Hepatocyte (in vitro differentiated cells): ENCODE measurements at places on chromosomes 12 and 14.

DNA sequence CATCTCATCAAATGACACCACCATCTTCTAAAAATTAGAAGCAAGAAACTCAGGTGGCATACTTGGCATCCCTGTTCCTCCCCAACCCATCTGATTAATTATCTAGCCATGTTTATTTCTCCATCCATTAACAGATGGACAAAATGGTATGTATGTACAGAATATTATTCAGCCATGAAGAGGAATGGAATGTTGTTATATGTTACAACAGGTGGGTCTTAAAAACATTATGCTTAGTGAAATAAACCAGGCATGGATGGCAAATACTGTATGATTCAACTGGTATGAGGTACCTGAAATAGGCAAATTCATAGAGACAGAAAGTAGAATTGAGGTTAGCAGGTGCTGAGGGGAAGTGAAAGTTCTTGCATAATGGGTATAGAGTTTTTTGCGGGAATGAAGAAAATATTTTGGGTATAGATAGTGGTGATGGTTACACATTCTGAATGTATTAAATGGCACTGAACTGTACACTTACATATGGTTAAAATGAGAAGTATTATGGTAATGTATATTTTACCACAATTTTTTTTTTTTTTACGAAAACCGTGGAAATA is 17.5 kb downstream of the YY1 start:
- no peak for DNase-seq

DNA sequence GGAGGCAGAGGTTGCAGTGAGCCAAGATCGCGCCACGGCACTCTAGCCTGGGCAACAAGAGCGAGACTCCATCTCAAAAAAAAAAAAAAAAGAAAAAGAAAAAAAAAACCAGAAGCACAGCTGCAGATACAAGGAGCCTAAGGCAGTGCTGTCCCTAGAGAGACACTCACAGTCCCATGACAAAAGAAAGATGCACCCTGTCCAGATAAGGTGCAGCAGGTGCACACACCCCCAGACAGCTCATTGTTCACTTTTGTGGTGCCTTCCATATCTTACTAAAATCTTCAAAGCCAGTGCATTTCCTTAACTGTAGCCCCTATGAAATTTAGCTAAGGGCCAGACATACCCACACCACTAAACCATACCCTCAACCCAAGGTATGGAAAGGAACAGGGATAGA is 7.7 kb upstream of the NRL start:
- no peak for DNase-seq

DNA sequence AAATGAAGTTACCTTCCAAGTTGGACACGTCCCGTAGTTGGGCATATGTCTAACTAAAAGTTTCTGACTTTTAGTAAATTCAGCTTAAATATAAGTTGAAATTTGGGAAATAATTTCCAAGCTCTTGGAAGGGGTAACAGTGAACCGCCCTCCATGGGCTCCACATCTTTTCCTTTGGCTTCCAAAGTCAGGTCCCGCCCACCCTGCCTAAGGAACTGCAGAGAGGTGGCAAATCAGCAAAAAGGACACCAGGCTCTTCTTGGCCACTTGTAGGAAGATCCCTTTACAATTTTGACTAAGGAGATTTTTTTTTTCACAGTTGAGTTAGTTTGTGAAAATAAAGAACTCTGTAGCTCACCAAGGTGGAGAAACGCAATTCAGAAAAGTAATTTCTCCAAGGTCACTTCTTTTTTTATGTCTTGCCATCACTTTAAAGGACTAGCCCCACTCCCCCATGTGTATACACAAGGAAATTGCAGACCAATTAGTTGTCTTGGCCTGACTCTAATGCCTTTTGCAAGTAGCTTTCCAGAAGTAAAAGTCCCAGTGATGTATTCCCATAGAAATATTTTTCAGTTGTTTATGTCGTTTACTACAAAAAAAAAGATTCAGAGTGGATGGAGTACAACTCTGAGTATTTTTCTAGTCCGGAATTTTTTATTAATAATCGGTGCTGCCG is 181.2 kb downstream of the PELI2 start:
- no peak for DNase-seq

DNA sequence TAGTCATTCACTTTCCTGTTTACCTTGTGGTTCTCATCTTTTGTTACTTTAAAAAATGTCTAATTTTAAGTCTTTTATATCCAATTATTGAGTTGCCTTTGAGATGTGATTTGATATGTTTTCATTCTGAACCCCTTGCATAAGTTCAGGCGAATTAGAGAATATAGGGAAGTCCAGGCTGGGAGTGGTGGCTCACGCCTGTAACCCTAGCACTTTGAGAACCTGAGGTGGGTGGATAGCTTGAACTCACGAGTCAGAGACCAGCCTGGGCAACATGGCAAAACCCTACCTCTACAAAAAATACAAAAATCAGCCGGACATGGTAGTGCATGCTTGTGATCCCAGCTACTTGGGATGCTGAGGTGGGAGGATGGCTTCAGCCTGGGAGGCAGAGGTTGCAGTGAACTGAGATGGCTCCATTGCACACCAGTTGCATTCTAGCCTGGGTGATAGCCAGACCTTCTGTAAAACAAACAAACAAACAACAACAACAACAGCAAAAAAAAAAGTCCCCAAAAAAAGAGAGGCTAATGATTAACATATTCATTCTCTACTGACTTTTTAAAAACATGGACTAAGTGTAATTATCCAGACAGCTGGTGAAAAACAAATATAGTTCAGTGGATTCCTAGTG is 451.1 kb upstream of the RGS6 start:
- no peak for DNase-seq

GRCh38 chr12:5562581-5562980 is 130.7 kb downstream of the NTF3 start:
- DNase-seq, result peak; percentile 55

DNA sequence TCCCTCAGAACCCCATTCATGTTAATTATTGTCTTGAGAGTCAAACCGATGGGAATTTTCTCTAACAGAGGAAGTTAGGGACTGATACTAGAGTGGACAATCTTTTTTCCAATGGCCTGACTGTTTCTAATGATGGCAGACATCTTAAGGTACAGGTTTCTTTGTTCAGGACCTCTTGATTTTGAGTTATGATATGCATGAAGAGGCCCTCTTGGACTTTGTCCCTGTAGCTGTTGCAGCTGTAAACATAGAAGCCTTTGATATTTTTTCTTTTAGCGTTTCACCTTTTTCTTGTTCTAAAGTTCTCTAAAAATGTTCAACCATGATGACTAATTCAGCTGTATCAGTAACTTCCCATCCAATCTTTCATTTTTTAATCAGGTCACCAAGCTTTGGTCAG is 53.0 kb downstream of the LGR5 start:
- DNase-seq, result no peak

DNA sequence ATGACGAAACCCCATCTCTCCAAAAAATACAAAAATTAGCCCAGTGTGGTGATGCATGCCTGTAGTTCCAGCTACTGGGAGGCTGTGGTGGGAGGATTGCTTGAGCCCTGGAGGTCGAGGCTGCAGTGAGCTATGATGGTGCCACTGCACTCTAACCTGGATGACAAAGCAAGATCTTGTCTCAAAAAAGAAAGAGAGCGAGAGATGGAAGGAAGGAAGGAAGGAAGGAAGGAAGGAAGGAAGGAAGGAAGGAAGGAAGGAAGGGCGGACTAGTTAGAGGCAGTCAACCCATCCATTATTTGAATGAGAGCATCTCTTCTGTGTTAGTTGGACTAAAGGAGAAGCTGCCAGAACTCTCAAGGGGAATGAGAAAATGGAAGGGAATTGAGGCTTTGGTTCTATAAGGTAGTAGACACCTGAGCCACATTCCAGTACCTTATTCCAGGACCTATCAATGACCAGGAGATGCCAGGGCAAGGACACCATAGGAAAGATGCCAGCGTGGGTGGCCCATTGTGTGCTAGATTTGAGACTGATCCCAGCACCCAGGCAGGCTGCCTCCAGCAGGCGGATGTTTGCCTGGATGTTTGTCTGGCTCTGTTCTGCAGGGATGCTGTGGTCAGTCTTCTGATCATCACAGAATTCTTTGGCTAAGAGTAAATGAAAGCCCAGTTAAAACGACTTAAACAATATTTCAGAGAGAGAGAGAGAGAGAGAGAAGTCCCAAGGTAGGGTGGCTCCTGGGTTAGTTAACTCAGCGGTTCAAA is 11.5 kb upstream of the P2RX7 start:
- DNase-seq, result no peak

- DNase-seq, result no peak
Observed at GRCh38 chr12:51033048-51033447, 6.9 kb upstream of the SLC11A2 start.

DNA sequence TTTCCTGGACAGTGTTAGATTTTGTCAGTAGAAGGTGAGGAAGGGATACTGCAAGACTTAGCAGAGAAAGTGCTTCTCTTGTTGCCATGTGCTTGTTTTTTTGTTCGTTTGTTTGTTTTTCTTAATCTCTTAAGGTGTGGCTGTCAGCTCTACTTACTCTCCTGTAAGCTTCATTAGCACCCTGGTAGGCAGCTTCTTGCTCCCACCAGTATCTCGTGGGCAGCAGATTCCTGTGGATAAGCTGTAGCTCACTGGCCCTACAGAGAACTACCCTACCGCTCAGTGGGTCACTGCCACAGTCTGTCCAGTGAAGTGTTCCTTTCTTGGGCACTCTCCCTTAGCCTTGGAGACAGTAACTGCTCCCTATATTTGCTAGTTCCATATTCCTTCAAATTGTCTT is 30.1 kb downstream of the VRK1 start:
- no peak for DNase-seq

- no peak for DNase-seq
Observed at GRCh38 chr14:101123618-101124510, 220.3 kb upstream of the RTL1 start.

GRCh38 chr12:105040476-105040875 is 43.8 kb downstream of the ALDH1L2 start:
- DNase-seq, result no peak

DNA sequence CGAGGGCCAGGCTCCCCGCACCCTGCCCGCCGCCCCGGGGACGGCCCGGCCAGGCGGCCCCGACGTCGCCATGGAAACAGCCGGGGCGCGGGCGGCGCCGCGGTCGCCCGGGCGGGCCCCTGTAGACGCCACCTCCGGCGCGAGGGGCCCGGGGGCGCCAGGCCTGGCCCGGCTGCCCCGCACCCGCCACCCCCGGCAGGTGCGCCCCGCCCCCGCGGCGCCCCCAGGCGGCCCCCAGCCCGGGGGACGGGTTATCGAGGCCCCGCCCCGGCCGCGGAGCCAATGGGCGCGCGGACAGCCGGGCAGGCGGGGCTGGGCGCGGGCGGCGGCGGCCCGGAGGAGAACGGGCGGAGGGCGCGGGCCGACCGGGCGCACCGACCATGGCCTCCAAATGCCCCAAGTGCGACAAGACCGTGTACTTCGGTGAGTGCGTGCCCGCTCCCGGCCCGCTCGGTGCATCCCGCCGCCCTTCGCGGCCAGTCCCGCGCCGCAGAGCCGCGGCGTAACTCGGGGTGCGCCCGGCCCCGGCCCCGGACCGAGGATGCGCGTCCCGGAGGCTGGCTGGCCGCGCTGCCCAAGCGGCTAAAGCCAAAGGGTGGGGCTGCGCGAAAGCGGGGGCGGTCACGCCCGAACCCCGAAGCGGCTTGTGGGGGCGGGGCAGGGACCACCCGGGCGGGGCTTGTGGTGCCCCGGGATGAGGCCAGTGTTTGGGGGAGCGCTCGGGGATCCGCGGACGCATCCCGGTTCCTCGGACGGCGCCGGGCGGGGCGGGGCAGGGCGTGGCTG is at the start of gene CRIP2:
Gene CRIP2 (plus strand): TSS at position 339 of the 786 bp plus-strand sequence. CDS start 42 bp downstream, at position 381.
- peak; percentile 83 for DNase-seq

GRCh38 chr12:11825278-11825677 is 175.8 kb downstream of the ETV6 start:
- DNase-seq, result no peak

DNA sequence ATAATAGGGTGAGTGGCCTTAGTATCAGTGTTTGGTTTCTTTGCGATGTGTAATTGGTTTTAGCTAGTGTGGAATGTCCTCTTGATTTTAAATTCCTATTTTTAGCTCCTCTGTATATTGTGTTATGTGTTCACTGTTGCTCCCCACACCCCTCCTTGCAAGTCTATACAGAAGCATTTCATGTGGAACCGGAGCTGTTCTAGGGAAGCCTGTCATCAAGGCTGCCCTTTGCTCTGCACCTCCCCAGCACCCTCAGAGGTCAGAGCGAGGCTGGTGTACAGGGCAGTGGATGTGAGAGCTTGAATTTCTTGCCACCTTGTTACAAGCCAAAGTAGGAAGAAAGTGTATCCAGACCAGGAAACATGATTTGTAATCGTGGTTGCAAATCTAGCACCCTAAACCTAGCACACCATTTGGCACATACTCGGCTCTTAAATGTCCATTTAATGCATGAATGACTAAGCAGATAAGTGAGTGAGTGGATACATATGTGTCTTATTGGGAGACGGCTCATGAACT is 376.8 kb downstream of the RGS6 start:
- DNase-seq, result no peak

DNA sequence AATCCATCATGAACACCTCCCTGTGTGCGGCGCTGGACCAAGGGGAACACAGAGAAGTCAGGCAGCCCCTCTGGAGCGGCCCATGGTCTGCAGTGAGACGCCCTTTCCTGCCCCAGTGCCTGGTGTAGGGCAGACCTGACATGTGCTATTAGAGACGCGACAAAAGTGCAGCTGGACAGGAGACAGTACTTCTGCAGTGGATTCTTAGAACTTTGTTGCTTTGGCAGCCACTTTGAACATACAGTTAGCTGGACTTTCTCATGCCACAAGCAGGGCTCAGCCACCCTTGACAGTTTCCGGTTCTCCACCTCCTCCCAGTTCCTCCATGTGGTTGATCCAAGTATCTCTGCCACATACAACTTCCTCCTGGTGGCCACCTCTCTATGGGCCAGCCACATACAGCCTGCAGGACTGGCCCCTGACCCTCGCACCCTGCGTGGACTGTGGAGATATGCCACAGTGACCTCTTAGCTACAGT is 45.9 kb downstream of the LGMN start:
- no peak for DNase-seq

GRCh38 chr12:130087222-130087621 is 75.0 kb upstream of the FZD10 start:
- no peak for DNase-seq

- no peak for DNase-seq
Observed at GRCh38 chr14:51630987-51631386, 20.7 kb upstream of the FRMD6 start.

- peak; percentile 23 for DNase-seq
Observed at GRCh38 chr12:95733141-95733825, 57.3 kb downstream of the NTN4 start.

- no peak for DNase-seq
Observed at GRCh38 chr14:44847526-44848309, 114.0 kb downstream of the KLHL28 start.
